Foreskin fibroblast (primary cell): ENCODE measurements at places on chromosomes 3 and 15.

- DNase-seq: peak; percentile 75
Measured at GRCh38 chr15:57551715-57552677, 39.7 kb upstream of the MYZAP start.

GRCh38 chr3:194042927-194043326, 93.0 kb upstream of the HES1 start:
- DNase-seq: peak; percentile 47

- DNase-seq: no peak
Measured at GRCh38 chr3:72533591-72534473, 314.4 kb downstream of the SHQ1 start.

GRCh38 chr3:12559520-12559919, 2.6 kb downstream of the MKRN2 start:
- DNase-seq: no peak

DNA sequence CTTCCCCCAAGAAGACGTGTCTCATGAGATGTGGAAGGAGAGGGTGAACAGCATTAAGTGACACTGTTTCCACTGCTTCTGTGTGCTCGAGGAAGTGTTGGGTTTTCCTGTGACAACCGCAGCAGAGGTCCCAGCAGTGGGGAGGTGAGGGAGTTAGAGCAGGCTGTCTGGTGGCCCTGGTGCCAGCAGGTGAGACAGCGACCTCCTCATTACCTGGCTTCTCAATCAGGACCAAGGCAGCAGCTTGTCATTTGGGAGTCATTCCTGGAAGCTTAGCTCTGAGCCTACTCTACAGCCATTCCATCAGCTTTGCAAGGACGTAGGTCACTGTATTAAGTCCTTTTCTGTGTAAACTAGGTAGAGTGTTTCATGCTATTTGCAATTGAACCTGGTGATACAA, 63.3 kb upstream of the RGMA start:
- DNase-seq: no peak

GRCh38 chr3:149967086-149967685, 3.5 kb downstream of the PFN2 start:
- DNase-seq: peak; percentile 30

DNA sequence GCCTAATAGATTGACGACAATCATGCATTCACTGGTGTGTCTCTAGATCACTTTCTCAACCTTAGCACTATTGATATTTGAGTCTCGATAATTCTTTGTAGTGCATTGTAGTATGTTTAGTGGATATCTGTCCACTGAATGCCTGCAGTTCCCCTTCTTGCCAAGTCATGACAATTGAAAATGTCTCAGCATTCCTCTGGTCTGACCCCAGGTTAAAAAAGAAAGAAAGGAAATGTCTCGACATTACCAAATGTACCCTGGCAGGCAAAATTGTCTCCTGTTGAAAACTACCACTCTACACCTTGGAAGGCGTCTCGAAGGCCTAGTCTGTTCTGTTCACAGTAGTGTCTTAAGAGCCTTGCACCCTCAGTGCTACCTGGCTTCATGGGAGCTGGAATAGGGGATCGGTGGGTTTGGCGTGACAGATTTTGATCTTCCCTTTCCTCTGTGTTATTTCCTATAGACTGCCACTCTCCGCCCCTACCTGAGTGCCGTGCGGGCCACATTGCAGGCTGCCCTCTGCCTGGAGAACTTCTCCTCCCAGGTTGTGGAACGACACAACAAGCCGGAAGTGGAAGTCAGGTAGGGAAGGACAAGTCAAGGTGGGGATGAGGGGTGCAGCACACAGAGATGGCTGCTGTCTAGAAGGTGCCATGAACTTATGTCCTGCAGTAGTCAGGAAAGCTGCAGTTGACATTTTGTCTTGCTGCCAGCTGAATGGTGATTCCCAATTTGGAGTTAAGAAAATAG, 4.5 kb downstream of the ARPC4 start:
- DNase-seq: no peak

GRCh38 chr3:134620476-134621115, 30.2 kb downstream of the KY start:
- no peak for DNase-seq

- no peak for DNase-seq
Measured at GRCh38 chr3:101665357-101665756, 11.6 kb downstream of the ZBTB11 start.

- no peak for DNase-seq
Measured at GRCh38 chr3:192011137-192011536, 550.2 kb downstream of the PYDC2 start.

GRCh38 chr3:28240441-28240840, 978 bp upstream of the CMC1 start:
- DNase-seq: no peak

DNA sequence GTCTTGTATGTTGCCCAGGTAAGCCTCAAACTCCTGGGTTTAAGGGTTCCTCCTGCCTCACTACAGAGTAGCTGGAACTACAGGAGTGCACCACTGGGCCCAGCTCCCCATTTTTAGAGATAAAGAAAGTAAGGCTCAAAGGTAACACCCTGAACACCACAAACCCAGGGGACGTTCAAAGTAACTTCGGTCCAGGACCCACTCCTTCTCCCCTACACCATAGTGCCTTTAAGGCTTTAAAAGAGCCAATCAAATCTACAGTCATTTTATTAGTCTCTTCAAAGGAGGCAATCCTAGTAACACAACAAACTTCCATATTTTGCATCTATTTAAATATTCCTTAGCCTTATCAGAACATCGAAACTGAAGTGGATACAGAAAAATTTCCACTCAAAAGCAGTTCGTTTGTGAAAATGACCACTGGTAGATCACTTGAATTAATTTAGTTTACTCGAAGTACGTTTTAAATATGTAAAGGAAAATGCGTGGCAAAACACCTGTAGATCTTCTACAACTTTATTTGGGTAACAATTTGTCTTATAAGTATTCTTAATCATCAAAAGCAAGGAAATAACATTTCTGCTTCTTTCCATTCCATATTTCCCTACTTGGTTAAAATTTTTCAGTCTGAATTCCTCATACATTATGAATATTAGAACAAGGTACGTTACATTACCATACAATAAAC, 1.8 kb downstream of the STAG1 start:
- no peak for DNase-seq

GRCh38 chr3:31476209-31476608, 56.5 kb upstream of the STT3B start:
- DNase-seq: no peak

DNA sequence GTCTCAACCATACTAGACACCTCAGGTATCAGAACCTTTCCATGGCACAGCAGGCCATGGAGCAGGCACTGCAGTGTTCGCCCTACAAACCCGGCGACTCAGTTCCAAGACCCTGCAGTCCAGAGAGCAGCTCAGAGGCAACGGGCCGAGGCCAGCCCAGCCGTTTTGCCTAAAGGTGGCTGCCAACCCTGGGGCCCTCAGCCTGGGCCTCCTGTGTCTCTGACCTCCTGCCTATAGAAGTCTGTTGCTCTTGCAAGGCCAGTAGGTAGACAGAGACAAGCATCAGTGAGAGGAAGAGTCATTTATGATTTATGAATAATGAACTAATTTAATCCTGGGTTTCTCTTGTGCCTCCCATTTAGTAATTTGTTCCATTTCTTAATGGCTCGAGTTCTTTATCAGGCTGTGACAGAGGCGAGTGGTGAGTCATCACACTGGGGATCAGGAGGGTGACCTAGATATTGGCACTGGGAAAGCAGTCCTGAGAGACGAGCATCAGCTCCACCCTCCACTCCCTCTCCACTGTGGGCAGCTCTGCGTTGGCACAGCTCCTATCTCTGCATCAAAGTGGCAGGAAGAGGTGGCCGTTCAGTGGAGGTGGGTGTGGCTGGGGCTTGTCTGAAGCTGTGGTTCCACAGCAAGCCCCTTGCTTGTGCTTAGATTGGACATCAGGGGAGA, 79.8 kb downstream of the ABHD5 start:
- no peak for DNase-seq

- DNase-seq: no peak
Measured at GRCh38 chr3:12798559-12799179, 2.2 kb downstream of the CAND2 start.

GRCh38 chr3:187291001-187291511, 481 bp downstream of the MASP1 start:
- DNase-seq: peak; percentile 47

GRCh38 chr3:186099178-186099577, 9.7 kb downstream of the ETV5 start:
- DNase-seq: peak; percentile 87

DNA sequence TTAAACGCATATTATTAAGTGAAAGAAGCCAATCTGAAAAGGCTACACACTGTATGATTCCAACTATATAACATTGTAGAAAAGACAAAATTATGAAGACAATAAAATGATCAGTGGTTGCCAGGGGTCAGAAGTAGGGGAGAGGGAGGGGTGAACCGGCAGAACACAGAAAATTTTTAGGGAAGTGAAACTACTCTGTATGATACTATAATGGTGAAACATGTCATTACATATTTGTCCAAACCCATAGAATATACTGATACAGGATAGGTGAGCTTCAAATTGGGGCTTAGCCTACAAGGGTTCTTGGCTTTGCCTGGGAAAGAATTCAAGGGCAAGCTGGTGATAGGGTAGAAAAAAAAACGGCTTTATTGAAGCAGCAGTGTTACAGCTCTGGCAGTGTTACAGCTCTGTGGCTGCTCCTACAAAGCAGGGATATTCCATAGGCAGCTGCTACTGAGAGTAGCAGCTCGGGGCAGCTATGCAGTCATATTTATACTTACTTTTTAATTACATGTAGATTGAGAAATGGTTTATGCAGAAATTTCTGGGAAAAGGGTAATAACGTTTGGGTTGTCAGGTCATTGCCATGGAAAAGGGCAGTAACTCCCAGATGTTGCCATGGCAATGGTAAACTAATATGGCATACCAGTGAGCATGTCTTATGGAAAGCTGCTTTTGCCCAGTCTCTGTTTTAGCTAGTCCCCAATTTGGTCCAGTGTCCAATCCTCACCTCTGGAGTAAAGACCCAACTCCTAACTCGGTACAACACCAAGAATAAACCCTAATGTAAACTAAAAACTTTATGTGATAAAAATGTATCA, 125.1 kb upstream of the SLC25A36 start:
- no peak for DNase-seq

- no peak for DNase-seq
Measured at GRCh38 chr3:65748326-65748725, 290.4 kb downstream of the MAGI1 start.

GRCh38 chr15:25579127-25579526, 140.3 kb upstream of the UBE3A start:
- no peak for DNase-seq

DNA sequence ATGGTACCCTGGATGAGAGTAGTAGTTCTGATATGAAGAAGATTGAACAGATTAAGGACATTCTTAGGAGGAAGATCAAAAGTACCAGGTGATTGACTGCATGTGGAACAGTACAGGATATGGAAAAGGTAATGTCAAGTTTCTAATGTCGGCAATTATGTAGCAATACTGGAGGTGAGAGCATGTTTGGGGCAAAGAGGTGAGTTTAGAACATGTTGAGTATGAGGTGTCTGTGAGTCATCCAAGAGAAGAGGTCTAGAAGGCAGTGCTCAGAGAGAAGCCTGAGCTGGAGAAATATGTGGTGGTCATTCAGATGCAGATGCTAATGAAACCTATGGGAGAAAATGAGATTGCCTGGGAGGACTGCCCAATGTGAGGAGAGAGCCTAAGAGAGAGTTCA, 305.6 kb downstream of the ZBTB20 start:
- DNase-seq: peak; percentile 19

DNA sequence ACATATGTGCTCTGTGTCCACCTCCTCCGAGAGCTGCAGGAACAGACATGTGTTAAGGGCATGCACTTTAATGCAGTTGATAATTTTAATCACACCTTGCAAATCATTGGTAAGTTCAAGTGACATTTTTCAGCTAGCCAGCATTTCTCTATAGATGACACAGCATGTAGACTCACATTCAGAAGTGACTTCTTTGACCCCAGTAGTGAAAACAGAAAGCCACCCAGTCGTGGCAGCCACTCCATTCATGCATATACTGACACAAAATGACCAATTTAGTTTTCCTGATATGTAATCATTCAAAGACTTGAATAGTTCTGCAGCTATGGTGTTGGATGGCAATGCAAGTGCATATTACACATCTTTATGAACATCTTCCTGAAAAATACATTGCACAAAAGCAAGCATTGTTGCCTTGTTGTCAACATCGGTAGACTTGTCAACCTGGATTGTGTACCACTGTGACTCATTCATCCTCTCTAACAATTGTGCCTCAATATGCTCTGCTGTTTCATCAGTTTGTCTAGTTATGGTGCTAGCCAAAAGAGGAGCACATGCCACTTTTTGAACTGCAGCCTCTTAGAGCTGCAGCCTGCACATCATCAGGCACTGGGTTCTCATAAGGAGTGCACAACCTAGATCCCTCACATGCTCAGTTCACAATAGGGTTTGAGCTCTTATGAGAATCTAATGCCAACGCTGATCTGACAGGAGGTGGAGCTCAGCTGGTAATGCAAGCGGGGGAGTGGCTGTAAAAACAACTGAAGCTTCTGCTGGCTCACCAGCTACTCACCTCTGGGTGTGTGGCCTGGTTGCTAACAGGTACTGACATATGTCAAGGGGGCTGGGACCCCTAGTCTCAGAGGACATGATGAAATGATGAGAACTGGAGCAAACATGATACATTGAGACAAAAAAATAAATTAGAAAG, 622.0 kb downstream of the PYDC2 start:
- DNase-seq: no peak

DNA sequence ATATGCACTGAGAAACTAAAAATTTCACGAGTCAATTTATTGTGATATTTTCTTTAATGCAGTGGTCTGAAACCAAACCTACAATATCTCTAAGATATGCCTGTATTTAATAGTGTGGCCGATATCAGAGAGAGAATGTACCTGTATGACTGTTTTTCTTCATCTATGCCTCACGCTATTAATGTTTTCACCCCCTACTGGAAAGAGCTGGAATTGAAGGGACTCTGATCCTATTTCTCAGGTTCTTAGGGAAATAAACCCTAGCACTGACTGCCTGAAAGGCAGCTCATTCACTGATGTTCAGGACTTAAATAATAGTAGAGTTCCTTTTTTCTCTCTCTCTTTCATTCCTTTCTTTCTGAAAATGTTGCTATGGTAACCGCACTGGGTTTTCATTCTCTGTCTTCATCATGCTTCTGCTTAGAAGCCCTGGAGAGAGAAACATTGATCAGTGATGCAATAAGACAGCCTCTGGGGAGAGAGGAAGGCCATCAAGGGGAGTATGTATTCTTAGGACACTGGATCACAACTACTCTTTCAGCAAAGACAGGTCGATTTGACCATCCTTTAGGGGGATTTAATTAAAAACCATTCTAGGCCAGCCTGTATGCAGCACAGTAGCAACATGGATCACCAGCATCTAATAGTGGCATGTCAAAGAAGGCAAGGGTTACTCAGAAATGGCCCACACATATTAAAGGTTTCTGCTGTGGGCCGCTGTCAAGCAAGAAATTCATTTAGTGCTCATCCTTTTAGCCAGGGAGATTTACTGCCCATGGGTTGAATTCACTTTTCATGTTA, 1135.7 kb downstream of the IGSF11 start:
- no peak for DNase-seq

DNA sequence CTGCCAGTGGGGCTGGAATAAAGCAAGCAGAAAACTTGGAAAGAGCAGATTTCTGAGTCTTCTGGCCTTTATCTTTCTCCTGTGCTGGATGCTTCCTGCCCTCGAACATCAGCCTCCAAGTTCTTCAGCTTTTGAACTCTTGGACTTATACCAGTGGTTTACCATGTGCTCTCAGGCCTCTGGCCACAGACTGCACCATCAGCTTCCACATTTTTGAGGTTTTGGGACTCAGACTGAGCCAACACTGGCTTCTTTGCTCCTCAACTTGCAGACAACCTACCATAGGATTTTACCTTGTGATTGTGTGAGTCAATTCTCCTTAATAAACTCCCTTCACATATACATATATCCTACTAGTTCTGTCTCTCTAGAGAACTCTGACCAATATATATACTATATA, 706.6 kb downstream of the NR2F2 start:
- no peak for DNase-seq
